ENCODE measurements at places on chromosomes 1 and 21. TPM values are rescaled to one million over a fixed set of nuclear protein-coding genes. Genes with fewer than 3 reads are reported as not detected.

Gene LCK
- polyA plus RNA-seq = 14.1 TPM

Gene MIA3
- 65.1 TPM for polyA plus RNA-seq

Gene NCAM2
- polyA plus RNA-seq = 4.4 TPM

Gene SLFNL1
- 0.48 TPM for polyA plus RNA-seq

Gene TUFT1
- 8.3 TPM for polyA plus RNA-seq

Gene CHD5
- 0.21 TPM for polyA plus RNA-seq

DNA sequence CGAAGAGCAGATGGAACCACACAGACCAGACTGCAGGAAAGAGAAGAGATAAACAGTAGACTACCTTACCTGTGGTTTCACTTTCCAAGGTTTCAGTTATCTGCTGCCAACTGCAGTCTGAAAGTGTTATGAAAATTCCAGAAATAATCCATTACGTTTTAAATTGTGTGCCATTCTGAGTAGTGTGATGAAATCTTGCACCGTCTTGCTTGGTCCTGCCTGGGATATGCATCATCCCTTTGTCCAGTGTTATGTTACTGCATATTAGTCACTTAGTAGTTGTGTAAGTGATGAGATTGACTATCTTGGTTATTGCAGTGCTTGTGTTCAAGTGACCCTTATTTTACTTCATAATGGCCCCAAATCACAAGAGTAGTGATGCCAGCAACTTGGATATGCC lies 33.9 kb downstream of the DNAJC6 start:
- no peak for DNase-seq

DNA sequence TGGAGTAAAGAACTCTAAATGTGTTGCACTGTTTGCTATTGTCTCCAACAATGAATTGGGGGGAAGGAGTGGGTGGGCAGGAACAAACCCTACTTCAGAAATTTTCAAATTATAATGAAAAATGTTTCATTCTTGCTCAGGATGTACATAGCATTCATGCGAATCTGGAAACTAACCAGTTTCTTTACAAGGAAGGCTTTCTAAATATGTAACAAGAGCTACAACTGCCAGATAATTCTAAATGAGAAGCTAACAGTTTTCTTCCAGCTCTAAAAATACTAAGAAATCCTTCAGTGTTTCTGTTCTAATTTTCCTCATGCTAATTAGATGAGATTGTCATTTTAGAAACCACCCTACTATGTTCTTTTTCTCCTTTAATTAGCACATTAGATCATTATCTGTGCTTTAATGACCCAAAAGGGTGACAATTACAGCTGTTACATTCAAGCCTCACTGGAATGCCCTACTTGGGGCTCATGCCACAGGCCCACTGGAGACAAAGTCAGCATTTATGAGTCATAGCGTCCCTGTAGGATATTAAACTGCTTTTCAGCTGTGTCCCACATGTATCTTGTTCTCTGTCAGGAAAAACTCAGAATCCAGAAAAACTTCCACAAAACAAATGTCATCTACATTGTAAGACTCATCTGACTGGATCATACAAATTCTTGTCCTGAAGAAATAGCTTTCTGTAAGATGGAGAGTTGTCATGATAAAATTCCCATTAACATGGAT lies 804.6 kb upstream of the CXADR start:
- DNase-seq = peak; percentile 52

GRCh38 chr1:208835097-208835463 lies 590.9 kb upstream of the PLXNA2 start:
- DNase-seq = no peak

- DNase-seq = no peak
Observed at GRCh38 chr1:182664296-182664695, 20.1 kb downstream of the RGS8 start.

GRCh38 chr1:180029524-180030135 lies 75.0 kb downstream of the CEP350 start:
- DNase-seq = no peak

DNA sequence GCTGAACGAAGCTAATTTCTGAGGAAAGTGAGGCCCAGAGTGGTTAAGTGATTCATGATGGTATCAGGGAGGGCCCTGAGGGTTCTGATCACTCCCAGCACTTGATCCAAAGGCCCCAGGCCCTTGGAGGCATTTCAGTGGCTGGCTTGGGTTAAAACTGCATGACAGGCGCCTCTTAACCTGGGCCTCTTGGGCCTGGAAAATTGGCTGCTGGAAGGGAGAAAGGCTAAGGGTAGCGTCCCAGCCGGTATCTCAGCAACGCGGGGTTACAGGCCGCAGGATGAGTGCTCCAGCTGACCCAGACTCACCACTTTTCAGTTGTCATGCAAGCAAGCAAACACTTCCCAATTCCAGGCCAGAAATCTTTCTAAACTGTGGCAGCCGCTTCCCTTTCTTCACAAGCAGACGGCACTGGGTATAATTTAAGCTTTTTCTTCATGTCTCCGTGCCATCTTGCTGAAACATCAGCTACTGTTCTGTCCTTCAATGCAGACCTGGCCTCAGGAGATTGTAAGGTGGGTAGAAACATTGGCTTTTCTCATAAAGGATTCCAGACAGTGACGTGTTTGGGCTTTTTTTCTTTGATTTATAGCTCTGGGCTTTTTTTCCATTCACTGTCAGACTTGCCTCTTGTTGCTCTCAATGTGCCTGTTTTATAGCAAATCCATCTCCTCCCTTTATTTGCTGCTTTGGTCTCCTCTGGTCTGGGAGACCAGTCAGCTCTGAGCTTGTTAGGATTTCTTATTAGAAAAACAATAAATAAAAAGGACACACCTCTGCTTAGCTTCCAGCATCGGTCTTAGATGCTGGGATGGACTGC lies 229.1 kb downstream of the KCNJ6 start:
- DNase-seq = no peak

GRCh38 chr1:19339214-19339861 lies 27.2 kb downstream of the SLC66A1 start:
- no peak for DNase-seq

- DNase-seq = no peak
Observed at GRCh38 chr1:94731891-94732290, 88.3 kb upstream of the SLC44A3 start.

- DNase-seq = peak; percentile 18
Observed at GRCh38 chr1:208988811-208989222, 594.7 kb upstream of the CAMK1G start.

GRCh38 chr1:44594353-44594752 lies 79.9 kb downstream of the TMEM53 start:
- no peak for DNase-seq

DNA sequence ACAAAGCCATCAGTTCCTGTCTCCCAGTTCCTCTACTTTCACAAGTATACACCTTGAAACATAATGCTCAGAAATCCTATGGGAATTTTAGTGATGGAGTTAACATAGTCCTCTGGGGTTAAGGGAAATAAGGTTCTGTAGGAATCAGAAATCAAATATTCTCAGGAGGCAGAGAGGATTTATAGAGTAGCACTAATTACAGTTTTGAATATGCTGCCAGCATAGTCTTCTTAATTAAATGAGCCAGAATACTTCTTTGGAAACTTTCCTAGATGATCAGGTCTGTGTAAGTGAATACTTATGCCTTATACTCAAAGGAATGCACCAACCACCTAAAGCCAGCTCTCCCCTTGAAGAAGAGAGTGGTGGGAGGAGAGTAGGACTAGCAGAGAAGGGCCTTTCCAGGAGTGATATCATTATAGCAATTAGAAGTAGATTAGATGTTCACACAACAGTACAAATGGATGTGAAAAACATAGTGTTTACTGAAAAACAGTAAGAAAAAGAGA lies 31.4 kb upstream of the DIRAS3 start:
- DNase-seq = no peak

DNA sequence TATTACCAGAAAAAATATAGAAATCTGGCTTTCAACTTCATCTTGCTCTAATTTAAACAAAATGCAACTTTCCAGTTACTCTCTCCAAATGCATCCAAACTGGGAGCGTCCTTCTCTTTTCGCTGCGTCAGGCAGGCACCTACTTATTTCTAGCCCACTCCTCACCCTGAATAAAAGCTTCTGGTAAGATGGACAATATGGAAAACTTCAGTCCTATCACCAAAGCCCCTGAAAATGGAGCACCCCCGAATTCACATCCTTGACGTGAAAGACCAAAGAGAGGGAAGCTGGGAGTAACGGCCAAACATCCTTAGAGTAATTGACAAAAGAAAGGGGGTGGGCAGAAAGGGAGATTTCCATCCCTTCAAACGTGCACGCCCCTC lies 5.5 kb upstream of the PROX1 start:
- DNase-seq = no peak

All from muscle of back (tissue), 13 donors.